ENCODE measurements at places on chromosomes 16 and 17.

GRCh38 chr17:18084256-18084655 lies 3.5 kb upstream of the DRG2 start:
- DNase-seq = no peak

- no peak for DNase-seq
These were observed 3.0 kb upstream of the SMARCD2 start for GRCh38 chr17:63845509-63845908.

DNA sequence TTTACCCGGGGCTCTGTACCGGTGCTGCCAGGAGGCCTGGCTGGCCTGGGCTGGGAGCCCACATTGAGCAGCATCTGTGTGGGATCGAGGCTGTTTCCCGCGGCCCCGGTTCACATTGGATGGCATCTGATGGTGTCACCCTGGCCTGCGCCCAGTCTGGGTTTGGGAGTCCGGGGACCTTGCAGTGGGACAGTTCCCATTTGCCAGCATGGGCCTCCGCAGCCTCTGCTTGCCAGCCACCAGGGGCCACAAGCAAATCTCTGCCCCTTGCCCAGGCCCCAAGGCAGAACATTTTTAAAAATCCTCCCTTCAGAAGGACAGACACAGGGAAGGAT lies 64.5 kb downstream of the BANP start:
- no peak for DNase-seq

GRCh38 chr16:90008708-90009145 lies 10.5 kb downstream of the DBNDD1 start:
- DNase-seq = peak; percentile 80

GRCh38 chr17:18181358-18181757 lies 2.3 kb upstream of the ALKBH5 start:
- no peak for DNase-seq

DNA sequence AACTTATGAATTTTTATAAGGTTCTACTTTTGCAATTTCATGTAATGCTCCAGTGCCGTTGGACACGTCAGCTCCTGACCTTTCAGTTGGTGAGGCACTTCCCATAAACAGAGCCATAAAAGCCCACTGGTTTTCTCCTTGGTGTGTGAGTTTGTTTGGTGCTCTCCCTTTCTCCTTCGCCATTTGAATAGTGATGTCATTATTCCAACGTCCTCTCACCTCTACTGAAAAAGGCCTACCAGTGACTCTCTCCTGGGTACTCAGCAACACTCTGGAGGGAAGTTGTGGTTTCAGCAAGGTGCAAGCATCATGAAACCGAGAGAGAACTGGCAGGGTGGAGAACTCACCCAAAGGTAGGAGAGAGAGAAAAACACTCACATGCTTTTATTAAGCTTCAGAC lies 29.6 kb upstream of the HNF1B start:
- DNase-seq = peak; percentile 47

DNA sequence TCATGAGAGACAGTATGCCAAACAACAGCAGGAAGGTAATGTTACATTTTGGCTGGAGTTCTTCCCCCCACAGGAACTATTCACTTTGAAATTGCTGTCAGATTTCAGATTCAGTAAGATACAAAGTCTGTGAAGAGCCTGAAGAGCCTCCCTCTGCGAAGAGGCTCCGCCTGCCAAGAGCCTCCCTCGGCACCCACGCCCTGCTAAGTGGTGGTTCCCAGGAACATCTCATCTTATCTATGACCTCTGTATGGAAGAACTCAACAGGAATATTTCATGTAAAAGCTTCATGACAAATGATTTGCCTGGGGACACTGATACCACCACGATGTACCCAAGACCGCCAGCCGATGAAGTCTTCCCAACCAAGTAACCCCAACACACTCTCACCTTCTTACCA lies 3.2 kb downstream of the ZC3H7A start:
- no peak for DNase-seq

DNA sequence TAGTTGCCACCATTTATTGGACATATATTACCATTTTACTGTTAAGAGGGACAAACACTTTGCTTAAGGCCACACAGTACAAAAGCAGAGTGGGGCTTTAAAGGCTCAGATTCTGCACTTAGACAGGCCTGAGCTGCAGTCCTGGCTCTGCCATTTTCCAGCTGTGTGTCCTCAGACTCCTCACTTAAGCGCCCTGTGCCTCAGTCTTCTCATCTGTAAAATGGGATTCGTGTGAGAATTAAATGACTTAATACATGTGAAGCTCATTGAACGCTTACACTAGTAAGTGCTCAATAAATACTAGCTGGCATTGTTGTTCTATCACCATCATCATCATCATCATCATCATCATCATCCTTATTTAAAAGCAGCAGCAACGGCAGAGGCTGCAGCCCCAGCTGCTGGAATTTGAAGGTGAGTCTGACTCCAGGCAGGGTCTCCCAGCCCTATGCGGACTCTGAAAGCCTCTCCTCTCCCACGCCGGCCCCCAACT lies 445 bp upstream of the CACNG5 start:
- DNase-seq = no peak

- DNase-seq = no peak
These were observed 334 bp downstream of the GH1 start for GRCh38 chr17:63918305-63918704.

- DNase-seq = no peak
These were observed 13.8 kb upstream of the KRTAP9-2 start for GRCh38 chr17:41212524-41213169.

DNA sequence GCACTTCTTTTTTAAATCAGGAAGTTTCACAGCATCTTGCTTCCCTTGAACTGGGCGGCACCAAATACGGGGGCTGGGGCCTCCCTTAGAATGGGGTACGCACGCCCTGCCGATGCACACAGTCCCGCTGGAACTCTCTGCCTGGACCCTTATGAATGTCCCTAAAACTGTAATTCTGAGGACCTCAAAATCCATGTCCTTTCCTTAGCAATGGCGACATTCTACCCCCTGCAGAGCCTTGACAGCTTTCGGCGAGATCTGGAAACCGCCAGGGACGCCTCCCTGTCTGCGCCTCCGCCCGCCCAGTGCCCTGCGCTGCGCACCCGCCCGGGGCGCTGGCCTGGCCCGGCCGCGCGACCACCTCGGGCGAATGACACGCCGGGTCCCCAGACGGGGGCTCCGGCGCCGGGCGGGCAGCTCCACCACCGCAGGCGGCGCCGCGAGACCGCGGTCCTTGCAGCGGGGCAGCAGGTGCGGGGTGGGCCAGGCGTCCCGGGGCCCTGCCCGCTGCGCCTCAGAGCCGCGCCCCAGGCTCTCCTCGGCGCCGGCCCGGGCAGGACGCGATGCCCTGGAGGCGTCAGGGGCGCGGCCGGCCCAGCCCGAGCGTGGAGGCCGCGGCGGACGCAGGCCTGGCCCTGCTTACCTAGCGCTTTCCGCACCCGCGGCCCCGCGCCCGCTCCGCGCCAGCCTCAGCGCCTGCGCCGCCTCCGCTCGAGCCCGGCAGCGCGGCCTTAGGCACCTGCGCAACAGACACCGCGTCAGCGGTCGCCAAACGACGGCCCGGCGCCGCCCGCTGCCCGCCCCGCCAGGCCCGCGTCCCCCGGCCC lies 548 bp downstream of the HAGH start:
- DNase-seq = peak; percentile 94

DNA sequence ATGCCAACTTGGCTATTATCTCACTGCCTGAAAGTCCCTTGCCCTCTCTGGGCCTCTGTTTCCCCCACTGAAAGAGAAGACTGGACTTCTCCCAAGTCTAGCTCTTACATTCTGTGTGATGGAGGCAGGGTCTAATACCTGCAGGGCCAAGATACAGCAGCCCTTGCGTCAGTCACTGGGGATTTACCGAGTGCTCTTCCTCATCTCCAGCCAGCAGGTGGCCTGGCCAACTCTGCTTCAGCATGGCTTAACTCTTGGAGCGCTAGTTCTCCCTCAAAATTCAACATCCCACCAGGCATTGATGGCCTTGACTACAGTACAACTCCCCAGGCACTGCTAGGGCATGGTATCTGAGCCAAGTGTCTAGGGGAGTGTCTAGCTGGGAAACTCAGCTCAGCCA lies 19.9 kb upstream of the MTMR4 start:
- no peak for DNase-seq

DNA sequence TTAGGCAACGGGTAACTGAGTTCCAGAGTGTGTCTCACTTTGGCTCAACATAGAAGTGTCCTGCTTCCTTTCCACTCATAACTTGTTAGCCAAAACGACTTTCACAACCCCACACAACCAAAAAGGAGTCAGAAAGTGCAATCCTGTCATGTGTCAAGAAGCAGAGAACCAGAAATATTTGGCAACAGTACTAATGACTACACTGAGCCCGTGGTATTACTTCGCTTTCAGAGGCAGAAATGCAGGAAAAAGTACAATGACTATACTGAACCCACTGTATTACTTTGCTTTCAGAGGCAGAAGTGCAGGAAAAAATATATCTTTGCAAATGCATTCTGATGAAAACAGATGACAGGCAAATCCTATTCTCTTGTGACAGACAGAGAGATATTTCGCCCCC lies 484.6 kb downstream of the KIF2B start:
- no peak for DNase-seq

- DNase-seq = no peak
These were observed 194.9 kb upstream of the TNRC6C start for GRCh38 chr17:77763575-77763974.

DNA sequence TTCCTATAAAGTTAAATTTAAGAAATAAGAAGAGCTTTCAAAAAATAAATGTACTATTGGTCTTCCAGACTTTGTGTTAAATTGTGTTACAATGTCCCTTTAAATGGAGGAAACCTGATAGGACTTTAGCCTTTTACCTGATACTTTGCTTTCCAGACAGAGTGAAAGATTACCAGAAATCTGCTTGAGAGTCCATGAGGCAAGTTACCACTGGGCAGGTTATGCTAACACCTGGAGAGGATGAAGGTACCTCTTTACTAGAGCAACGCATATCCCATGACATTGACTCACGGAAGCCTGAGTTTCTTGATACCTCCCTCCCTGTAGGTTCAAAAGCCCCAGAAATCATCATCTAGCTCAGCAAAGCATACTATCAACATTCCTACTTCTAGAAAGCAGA lies 143.9 kb upstream of the C17orf78 start:
- no peak for DNase-seq

DNA sequence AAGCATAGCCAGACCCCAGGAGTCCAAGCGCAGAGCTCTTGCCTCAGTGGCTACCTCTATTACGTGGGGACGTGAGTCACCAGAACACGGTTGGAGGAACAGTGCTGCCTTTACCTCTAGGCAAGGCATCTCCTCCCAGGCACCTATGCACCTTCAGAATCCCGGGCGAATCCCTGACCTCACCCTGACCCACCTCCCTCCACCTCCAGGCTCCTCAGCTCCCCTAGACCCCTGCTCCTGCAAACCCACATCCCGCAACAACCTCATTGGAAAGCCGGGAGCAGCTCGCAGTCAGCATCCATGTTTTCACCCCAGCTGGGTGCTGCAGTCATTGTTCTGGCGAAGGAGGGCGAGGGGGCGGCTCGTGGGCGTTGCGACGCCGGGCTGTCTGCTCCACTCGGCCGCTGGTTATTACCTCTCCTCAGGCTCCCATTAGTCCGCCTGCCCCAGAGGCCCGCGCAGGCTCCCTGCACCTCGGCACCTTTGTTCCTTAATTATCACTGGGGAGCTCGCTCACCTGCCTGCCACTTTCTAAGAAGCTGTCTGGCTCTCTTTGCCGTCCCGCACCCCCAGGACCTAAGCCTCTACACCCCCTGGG lies 24.6 kb upstream of the DLX4 start:
- no peak for DNase-seq

GRCh38 chr17:50219939-50220465 lies 18.6 kb upstream of the COL1A1 start:
- peak; percentile 4 for DNase-seq

GRCh38 chr16:53045341-53046220 lies 7.1 kb downstream of the CHD9NB start:
- DNase-seq = no peak

GRCh38 chr16:12063435-12063834 lies 86.9 kb downstream of the SNX29 start:
- DNase-seq = no peak

DNA sequence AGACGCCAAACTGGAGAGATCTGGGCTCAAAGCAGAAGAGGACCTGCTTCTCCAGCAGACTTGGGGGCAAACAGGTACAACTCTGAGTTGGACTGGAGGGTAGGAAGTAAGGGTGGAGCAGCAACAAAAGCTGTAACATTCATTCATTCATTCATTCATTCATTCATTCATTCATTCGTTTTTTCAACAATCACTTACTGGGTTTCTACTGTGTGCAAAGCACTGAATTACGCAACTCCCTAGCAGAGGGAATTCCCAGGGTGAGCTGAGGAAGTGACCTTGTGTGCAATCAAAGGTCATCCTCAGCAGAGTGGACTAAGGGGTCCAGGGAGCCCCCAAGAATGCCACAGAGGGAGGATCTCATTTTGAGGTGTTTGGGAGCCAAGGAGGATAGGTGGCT lies 231.1 kb upstream of the SDK2 start:
- no peak for DNase-seq

DNA sequence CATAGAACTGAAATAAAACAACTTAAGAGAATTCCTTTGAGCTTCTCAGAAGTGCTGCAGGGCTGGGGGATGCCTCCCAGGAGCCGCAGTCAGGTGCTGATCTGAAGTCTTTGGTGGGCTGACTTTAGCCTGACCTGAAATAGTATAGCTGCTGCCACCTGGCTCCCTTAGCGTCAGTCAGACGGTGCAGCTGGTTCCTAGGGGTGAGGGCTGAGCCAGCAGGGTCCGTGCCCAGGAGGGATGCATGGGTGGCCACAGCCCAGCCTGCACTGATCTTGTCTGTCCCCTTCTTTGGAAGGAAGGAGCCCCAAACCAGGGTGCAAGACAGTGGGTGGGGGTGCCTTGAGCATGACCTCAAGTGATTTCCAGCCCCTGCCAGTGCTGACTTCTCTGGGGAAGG lies 11.5 kb downstream of the MAPT start:
- DNase-seq = no peak

DNA sequence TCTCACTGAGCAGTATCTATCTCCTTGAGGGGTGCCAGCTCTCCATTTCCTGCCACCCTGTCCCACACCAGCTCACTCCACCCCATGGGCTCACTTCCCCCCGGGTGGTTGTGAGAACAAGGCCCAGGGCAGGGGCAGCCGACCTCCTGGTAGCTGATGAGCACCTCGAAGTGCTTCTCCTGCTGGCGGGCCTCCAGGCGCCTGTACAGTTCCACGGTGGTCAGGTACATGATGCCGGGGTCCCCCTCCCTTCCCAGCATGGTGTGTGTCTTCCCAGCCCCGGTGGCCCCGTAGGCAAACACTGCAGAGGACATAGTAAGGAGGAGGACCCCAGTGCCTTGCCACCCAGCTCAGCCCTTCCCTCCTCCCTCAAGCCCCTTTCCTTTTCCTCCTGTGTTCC lies 12.5 kb downstream of the KIF18B start:
- DNase-seq = no peak

- DNase-seq = no peak
These were observed 223.9 kb downstream of the WWOX start for GRCh38 chr16:78323315-78323714.

DNA sequence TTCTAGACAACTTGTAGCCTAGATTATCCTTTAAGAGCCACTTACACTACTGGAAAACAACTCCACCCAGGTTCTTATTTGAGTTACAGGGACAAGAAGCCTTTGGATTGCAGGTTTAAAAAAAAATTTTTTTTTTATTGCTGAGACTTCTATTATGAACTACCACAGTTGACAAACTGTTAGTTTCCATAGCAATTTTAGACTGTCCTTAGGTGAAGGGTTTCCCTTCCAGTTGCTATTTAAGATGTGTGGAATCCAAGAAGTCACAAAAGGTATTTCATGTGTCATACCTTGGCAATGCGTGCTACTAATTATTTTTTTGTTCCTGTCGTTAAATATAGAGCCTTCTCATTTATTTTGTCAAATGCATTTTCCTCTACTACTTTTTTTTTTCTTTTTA lies 253.2 kb downstream of the PRKCA start:
- DNase-seq = no peak

Data from GM20000 (cell line).